ENCODE measurements at places on chromosomes 12 and 14.

GRCh38 chr12:13088496-13088895 lies 15.0 kb downstream of the GSG1 start:
- no peak for DNase-seq

- no peak for DNase-seq
Measured at GRCh38 chr14:36176524-36176923, at the start of gene PTCSC3. TSS of gene PTCSC3 (minus strand) at chr14:36176722.

GRCh38 chr12:45582986-45583659 lies 146.4 kb upstream of the ARID2 start:
- DNase-seq, result no peak

DNA sequence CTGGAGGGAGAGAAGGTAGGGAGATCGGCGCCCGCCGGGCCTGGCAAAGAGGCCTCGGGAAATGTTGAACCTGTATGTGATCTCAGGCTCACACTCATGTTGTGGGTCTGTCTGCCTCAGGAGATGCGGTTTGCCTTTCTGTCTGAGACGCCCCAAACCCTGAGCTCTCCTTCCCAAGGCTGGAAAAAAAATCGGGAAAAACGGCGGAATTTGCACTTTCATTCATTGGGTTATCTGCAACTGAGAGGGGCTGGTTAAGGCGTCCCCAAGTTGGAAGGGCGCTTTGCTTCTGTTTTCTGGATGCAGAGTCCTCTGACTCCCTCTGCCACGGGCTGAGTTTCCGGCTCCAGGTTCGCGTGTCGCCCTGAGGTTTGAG lies 5.0 kb upstream of the HOXC9 start:
- DNase-seq, result no peak

GRCh38 chr14:21299562-21300130 lies 19.8 kb downstream of the RPGRIP1 start:
- no peak for DNase-seq

GRCh38 chr14:51207621-51208020 lies 32.4 kb upstream of the TMX1 start:
- DNase-seq, result no peak

DNA sequence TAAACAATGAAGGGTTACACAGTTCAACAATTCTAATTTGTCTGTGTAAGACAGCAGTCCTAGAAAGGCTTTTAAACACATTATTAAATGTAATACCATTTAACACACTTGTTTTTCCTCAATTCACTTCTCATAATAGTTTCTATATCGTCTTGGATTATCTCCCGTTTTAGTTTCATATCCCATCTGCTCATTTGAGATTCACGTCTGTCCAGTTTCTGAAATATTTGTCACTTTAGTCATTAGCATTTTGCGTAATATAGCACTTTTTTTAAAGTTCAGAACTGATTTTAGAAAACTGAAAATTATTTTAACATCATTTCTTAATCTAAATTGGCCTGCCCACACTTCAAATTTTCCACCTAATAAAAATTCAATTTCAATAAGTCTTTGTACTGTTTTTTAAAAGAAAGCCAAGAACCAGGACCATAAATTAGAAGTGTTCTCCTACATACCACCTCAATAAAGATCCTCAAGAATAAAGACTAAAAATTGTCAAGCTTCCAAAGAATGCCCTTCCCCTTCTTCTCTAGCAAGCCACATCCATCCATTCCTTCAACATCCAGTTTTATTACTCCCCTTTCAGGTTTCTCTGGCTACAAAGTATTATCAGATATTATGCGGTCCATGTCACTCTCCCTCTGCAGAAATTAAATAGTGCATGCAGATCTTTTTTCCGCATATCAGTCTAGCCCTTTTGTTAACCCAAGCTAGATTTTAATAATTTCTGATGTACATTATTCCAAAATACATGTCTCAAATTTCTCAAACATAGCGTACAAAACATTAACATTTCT lies 11.9 kb downstream of the MED13L start:
- DNase-seq, result no peak

DNA sequence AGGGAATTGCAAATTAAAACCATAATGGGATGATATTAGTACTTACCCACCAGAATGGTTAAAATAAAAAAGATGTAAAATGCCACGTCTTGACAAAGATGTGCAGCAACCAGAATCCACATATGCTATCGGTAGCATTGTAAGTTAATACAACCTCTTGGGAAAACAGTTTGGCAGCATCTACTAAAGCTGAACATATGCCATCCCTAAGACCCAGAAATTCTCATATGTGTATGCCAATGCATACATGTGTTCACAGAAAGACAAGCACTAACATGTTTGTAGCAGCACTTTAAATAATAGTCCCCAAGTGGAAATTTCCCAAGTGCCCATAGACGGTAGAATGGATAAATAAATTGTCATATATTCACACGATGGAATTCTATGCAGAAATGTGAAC lies 28.3 kb upstream of the SLC5A8 start:
- DNase-seq, result no peak

DNA sequence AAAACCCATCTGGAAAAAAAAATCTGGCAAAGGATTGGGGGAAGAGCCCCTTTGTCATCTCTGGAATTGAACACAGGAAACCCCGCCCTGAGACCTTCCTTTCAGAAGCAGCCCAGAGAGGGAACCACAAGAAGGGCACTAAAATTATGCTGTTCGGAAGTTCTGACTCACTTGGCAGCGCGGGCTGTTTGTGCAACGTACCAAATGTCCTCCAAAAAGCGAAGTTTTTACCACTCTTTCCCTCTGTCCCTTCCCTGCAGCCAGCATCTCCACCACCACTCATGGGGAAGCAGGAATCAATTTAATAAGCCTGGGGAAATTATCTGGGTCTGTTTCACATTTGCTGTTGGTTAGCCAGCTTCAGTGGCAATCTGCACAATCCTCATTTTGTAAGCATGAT lies 3.2 kb upstream of the SYNE3 start:
- DNase-seq, result no peak

- no peak for DNase-seq
Measured at GRCh38 chr12:128205145-128205544, 61.8 kb upstream of the TMEM132C start.

- no peak for DNase-seq
Measured at GRCh38 chr12:66925083-66925482, 246.2 kb upstream of the GRIP1 start.

DNA sequence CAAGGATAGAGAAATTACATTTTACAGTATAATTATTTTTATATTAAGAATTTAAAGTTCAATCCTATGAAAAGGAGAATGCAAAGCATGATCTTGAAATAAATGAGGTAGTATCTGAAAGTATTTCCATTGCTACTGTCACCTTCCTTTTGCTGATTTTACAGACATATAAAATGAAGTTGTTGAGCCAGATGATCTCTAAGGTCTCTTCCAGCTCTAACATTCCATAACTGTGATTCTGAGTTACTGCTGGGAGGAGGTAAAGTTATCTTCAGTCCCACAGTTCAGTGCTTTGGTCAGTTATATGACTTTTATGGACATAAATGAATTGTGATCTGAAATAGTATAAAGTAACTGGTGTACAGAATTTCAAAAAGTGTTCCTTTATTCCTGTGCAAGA lies 52.8 kb downstream of the SLC38A6 start:
- DNase-seq, result no peak

- DNase-seq, result no peak
Measured at GRCh38 chr12:69405566-69405865, 46.0 kb downstream of the YEATS4 start.

DNA sequence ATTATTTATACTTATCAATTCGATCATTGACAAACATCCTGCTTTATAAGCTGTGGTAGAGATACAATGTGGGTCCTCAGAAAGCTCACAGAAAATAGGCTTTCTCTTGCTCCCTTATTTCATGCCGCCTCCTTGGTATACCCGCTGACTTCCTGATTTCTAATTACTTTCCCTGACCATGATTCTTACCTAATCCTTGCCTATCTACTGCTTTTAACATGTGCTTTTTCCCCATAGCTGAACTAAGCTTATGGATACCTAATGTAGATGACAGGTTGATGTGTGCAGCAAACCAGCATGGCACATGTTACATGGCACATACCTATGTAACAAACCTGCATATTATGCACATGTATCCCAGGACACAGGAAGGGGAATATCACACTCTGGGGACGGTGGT lies 65.1 kb downstream of the ITPR2 start:
- no peak for DNase-seq

GRCh38 chr14:30078811-30079402 lies 151.3 kb upstream of the PRKD1 start:
- DNase-seq, result no peak

- no peak for DNase-seq
Measured at GRCh38 chr12:57765698-57766463, 997 bp downstream of the CYP27B1 start.

GRCh38 chr12:70692681-70693288 lies 55.6 kb upstream of the PTPRB start:
- peak; percentile 15 for DNase-seq

- no peak for DNase-seq
Measured at GRCh38 chr12:78038986-78039385, 208.3 kb downstream of the NAV3 start.

- no peak for DNase-seq
Measured at GRCh38 chr14:41548666-41549065, 58.0 kb upstream of the LRFN5 start.

GRCh38 chr14:54348001-54348611 lies 48.7 kb upstream of the CDKN3 start:
- peak; percentile 73 for DNase-seq

- no peak for DNase-seq
Measured at GRCh38 chr12:6605421-6606330, 1.5 kb downstream of the CHD4 start.

- no peak for DNase-seq
Measured at GRCh38 chr12:42208574-42208973, 29.5 kb downstream of the YAF2 start.

DNA sequence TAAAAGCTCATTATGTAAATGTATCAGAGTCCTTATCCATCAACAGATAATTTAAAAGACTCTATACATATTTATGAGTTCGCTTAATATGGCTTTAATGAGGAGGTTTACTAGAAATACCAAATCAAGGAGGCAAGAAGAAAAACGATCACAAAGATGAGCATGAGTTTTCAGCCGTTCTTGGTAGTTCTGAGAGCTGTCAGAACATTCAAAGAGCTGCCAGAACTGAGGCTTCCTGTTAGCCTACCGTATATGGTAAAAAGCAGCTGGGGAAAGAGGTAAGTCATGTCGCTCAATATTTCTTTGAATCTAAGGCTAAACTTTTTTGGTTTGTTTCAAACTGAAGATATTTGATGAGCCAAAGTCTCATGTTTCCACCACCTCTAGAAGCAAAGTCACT lies 115.3 kb upstream of the PLXNC1 start:
- DNase-seq, result no peak

GRCh38 chr14:51650716-51651387 lies 858 bp upstream of the FRMD6 start:
- no peak for DNase-seq

DNA sequence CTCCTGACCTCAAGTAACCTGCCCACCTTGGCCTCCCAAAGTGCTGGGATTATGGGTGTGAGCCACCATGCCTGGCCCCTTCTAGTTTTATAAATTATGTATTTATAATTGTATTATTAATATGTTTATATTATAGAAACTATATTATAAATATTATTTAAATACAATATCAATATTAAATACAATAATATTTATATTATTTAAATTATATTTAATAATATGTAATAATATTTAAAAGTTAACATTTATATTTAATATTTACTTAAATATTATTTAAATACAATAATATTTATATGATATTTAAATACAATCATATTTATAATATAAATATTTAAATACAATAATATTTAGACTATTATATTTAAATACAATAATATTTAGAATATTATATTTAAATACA lies 20.0 kb downstream of the SDR9C7 start:
- no peak for DNase-seq

DNA sequence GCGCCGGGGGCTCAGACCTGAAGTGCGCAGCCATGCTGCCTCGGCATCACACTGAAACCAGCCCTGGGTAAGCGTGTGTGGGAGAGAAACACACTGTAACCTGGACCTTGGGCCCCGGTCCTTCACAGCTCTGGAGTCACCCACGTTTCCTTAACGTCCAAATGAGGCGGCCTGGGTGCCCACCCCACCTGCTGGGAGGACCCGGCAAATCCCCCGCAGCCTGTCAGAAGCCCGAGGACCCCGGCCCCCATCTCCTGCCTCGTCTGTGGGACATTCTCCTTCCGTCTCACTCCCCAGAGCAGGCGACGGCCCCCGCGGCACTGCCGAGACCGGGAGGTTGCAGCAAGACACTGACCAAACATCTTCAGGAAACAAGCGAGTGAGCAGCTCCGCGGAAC lies 66.5 kb upstream of the GALNT9 start:
- no peak for DNase-seq

DNA sequence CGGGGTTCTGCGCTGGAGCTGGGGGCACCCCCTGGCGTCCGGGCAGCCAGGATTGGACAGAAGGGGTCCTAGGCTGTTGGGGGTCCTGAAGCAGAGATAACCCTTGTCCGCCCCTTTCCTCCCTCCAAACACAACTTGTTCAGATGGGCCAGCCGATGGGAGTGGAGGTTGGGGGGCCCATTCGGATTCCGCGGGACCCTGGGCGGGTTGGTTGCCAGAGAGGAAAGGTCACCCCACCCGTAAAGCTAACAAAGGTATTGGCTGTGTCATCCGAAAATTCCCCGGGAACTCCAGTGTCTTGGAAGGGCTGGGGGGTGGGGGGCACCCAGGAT lies 1.3 kb downstream of the FAM222A start:
- no peak for DNase-seq

DNA sequence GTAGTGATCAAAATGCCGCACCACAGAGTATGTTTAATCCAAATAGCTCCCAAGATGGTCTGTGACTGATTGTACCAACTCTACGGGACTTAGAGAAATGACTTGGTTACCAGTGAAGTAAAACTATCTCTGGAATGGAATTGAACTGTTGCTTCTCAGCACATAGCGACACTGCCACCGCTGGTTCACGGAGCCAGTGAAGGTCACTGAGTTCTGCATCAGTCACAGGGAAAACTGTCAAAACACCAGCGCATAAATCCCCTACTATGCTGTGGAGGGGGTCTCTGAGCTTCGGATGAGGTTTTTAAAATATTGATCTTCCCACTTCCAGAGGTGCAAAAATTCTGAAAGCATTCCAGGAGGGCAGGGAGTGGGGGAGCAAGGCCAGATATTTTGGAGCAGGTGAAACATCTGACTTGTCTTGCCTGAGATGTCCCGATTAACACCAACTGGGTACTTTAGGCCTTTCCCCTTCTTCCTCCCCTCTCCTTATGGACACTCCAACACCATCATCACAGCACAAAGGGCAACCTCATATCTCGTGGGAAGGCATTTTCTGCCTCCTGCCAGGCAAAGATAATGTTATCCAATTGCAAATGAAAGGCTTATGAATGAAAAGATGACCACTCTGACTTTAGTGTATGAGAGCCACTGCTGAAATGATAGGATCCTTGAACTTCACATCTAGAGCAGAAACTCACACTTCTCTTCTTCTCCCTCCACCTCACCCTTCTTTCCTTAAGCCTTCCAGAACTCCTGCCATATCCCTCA lies 2.0 kb upstream of the PLXNC1 start:
- DNase-seq, result no peak
